ENCODE measurements at places on chromosomes 11 and 22.

DNA sequence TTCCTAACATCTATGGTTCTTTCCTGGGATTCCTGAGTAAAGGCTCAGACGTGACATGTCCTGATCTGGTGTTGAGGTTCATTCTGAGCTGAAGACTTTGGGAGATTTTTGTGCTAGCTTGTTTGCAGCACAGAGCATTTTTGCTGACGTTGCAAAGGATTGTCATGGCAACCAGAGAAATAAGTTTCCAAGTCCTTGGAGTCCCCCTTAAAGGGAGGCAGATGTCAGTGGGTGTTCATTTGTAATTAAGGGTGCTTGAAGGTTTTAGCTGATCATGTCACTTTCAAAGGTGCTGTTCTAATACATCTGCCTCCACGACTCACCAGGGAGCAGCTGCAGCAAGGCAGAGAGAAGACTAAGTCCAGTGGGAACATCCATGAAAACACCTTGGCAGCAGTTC is 5.4 kb upstream of the SYN3 start:
- no peak for DNase-seq

DNA sequence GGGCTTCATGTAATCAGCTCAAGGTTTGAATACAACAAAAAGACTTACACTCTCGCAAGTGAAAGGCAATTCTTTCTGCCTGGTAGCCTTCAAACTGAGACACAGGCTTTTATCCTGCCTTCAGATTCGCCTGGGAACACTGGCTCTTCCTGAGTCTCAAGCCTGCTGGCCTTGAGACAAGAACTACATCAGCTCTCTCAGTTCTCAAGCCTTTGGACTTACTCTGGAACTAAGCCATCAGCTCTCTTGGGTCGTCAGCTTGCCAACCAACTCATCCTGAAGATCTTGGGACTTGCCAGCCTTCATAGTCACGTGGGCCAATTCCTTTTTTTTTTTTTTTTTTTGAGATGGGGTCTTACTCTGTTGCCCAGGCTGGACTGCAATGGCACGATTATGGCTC is 35.7 kb upstream of the LRRC10B start:
- no peak for DNase-seq

DNA sequence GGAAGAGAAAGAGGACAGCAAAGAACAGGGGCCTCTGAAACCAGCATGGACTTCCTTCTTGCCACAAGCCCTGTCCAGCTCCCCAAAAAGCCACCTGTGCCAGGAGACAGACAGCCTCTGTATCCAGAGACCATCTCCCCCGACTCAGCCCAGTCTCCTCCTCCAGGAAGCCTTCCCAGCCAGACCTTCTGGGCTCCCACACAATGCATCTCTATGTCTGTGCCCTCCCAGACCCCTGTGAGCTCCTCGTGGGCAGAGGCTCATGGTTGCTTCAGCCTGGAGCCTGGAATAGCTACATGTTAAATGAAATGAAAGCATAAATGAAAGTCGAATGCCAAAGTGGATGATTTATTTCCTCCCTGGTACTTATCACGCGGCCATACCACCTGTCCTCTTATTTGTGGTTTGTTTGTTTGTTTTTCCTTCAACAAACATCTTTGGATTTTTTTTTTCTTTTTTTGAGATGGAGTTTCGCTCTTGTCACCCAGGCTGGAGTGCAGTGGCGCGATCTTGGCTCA is 7.3 kb upstream of the ARAP1 start:
- no peak for DNase-seq

DNA sequence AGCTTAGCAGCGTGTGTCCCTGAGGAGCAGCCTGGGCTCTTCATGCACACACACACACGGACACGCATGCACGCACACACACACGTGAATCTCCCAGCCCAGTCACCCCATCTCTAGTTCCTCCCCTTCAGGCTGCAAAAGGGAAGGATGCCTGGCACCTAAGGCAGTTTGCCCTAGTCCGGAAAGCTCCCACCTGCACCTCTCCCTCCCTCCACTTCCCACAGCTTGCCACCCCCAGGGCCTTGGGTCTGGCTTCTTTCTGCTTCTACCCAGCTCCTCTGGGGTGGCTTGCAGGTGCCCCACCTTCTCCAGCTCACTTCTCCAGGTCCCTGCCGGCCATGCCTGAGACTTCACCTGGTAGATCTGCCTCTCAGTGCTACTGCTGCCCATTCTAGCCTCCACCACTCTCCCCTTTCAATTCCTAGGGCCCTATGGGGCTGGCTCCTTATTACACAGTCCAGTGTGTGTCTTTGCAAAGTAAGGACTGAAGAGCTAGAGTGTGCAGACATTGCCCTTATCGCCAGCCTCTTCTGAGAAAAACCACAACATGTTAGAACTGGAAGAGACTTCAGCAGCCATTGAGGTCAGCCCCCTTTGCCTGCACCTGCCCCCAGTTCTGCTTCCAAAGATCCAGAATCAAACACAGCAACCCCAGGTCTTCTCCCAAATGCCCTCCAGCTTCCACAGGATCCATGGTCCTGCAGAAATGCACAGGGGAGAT is 33.5 kb upstream of the CHST1 start:
- no peak for DNase-seq

GRCh38 chr11:124863137-124863825 is 2.0 kb upstream of the ROBO3 start:
- no peak for DNase-seq

Measured in BE2C (cell line).